Stimulated activated CD8-positive, alpha-beta memory T cell treated with anti-CD3 and anti-CD28 coated beads, Interleukin-2, amount 100 ng/mL, for 48 hours (primary cell): ENCODE measurements at places on chromosomes 12 and 14.

DNA sequence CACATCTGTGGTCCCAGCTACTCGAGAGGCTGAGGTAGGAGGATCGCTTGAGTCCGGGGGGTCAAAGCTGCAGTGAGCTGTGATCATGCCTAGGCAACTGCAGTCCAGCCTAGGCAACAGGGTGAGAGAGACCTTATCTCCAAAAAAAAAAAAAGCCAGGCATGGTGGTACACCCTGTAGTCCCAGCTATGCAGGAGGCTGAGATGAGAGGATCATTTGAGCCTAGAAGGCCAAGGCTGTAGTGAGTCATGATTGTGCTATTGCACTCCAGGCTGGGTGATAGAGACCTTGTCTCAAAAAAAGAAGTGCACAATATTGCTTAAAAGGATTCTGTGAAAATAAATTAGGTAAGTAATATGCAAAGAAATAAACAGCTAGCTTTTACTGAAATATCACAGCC lies 17.0 kb downstream of the NAA25 start:
- DNase-seq: no peak

DNA sequence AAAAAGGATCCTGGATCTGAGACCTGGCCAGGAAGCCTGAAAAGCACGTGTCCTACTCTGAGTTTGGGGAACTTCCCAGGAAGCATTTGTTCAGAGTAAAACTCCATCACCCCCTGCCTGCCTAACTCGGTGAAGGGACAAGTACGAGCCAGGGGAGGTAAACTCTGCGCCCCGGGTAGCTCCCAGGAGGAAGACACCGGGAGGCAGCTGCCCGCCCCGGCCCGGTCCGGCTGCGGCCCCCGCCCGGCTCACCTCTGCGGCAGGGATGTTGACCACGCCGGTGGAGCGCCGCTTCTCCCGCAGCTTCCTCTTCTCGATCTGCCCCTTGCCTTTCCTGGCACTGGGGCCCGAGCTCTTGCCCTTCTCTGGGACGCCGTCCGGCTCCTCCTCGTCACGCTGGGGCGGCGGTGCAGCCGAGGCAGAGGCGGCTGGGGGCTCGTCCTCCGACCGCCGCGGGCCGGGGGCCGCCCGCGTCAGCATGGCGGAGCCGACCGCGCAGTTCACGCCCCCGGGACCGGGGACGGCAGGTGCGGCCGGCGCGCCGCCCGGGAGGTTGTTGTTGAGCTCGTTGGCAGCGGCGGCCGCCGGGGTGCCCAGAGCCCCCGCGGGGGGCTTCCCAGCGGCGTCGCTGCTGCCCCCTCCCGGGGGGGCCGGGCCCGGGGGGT lies 1.2 kb downstream of the PAWR start:
- DNase-seq: no peak

- DNase-seq: no peak
Measured at GRCh38 chr12:117900561-117900960, 68.2 kb downstream of the KSR2 start.

DNA sequence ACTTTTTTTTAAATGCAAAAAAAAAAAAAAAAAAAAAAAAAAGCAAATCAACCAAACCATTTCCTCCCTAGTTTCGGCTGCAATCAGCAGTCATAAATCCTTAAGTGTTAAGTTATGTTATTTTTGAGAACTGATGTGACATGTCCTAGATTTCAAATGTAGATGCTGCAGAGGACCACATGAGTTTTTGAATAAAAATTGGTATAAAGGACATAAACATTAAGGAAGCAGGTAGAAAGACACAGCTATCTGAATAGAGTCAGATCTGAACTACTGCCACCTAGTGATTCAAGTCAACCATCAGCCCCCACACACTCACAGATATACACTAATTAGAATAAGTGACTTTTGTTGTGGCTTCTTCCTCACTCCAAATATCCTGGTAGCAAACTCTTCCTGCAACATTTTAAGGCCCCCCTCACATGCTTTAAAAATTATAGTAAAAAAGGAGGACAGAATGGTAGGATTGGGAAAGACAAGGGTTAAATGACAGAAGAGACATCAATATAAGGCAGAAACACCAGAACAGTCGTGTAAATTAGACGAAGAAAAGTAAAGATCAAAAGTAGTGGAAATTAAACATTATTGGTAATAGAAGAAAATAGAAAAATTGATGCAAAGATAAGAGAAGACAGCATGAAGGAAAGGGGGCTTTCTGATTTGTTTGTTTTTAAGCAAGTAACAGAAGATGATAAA lies 394.5 kb upstream of the ATP2B1 start:
- DNase-seq: no peak

- no peak for DNase-seq
Measured at GRCh38 chr14:50756300-50756699, 74.7 kb downstream of the NIN start.

DNA sequence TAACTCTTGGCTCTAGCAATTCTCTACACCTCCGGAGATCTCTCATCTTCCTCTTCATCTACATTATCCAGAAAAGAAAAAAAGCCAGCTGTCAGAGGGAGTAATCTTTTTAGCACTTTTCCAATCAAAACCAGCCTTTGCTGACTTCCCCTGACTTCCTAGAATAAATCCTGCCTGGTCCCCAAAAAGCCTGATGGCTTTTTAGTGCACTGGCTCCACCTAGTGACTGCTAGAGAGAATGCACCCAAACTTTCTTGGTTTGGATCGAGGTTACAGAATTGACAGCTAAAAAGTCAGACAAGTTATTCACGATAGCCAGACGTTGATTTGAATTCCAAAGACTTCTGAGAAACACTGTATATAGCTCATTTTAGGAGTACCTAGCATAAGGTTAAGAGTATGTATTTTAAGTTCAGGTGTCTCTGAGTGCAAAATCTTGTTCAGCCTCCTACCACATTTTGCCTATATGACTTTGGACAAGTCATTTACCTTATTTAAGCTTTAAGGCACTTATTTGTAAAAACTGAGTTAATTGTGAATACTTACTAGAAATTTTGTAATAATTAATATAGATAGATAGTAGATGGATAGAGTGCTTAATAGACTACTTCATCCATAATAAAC lies 185.7 kb upstream of the GRIN2B start:
- peak; percentile 20 for DNase-seq

DNA sequence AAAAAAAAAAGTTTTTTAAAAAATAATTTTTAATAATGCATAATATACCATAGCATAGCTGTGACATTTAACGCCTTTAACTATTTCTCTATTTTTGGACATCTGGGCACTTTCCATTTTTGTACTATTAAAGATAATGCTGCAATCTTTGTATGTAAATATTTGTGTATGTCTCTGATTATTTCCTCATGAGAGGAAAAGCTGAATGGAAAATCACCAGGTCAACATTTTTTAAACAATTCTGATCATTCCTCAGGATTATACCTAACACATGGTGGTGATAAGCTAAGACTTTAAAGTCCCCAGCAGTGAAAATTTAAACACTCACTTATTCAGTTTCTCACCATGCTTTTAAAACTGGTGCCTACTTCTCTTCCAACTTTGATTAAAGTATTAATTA lies 31.3 kb upstream of the NR1H4 start:
- no peak for DNase-seq

- no peak for DNase-seq
Measured at GRCh38 chr14:49849213-49849847, 3.3 kb downstream of the NEMF start.

DNA sequence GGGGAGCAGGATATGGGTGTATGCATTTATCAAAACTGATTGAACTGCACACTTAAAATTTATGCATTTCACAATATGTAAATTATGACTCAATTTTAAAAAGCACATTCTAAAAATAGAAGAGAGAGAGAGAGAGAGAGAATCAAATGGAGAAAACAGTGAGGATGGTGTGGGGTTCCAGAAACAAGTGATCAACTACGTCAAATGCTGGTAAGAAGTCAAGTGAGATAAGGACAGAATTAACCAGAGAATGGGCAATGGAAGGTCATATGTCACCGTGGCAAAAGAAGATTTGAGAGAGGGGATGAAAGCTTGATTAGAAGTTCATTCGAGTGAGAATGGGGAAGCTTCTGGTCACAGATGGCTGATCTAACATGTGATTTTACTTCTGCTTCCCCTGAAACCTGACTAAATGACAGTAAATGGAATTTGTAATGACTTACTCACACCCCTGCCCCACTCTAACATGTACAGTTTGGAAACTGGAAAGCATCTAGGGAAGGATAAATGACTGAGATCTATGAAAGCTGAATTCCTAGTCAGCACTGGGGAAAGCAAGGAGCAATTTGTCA lies 276.5 kb upstream of the AMIGO2 start:
- DNase-seq: no peak

GRCh38 chr12:106918746-106919145 lies 37.0 kb upstream of the TMEM263 start:
- no peak for DNase-seq

GRCh38 chr14:64654246-64654900 lies 49.9 kb upstream of the PLEKHG3 start:
- DNase-seq: no peak

GRCh38 chr12:32742133-32742532 lies 13.6 kb downstream of the YARS2 start:
- no peak for DNase-seq

DNA sequence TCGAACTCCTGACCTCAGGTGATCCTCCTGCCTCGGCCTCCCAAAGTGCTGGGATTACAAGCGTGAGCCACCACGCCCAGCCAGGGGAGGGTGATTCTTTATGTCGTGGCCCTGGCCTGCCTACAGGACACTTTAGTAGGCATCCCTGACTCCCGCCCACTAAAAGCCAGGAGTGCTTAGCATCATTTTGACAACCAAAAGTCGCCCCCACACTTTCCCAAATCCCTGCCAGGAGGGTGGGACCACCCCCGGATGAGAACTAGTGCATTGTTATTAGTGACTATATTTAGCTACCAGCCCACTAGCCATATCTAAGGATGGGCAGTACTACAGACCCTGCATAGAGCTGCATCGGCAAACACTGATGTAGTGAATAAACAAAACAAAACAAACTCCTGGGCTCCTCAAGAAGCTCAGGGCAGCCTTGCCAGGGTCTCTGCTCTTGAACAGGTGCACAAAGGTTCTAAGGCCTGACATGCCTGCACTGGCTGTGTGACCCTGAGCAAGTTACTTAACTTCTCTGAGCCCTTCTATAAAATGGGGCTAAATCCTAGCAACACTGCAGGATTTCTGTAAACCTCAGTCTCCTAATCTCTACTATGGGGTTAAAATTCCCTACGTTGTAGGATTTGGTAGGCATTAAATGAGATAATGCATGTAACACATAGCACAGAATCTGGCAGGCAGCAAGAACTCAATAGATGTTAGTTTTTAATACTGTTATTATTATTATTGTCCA lies 2.2 kb downstream of the CAMKK2 start:
- DNase-seq: no peak

DNA sequence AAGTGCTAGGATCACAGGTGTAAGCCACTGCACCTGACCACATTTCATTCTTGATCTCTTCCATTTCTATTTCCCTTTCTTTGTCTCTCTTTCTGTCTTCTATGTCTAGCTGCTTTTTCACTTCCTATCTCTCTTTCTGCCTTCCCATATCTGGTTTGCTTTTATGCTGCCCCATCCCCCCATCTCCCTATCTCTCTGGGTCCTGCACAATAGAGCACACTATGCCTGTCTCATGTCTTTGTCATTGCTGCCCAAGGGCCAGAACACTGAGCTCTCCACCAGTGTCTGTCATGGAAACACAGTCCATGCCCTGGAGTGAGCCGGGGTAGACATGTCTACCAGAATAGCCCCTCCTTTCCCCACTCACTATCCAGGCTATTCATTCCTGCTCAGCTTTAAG lies 12.3 kb upstream of the RARG start:
- no peak for DNase-seq

DNA sequence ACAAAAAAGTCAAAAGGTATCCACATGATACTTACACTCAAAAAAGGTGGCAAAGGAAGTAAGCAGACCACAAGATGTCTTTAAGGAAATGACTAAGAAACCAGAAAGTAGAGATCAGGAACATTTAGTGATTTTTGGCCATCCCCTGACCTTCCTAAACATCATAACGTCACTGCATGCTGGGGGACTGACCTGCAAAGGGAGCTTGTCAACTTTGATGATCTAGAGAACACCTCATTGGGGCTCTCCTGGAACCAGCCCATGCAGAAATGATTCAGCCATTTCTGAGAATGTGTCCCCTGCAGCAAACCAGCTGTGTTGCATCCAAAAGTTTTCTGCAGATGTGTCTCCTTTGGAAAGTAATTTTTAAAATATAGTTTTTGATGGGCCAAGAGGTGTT lies 152.2 kb upstream of the RASSF8 start:
- no peak for DNase-seq

- DNase-seq: no peak
Measured at GRCh38 chr12:49330631-49331379, 6.2 kb downstream of the C1QL4 start.

DNA sequence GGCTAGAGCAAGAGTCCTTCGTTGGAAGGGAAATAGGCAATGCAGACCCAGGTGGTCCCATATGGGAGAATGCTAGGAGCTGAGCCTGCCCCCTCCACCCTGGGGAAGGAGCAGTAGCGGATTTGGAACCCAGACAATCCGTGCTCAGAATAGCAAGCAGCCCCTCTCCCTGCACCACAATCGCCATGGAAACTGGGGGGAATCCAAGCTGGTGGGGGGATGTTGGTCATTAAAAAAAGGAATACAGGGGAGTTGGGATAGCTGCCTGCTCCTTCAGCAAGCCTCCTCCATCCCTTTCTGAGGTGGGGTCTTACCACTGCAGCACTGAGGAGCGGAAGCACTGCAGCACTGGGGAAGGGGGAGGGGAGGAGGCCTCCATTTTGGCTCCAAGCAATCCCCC lies 2.9 kb downstream of the RND1 start:
- no peak for DNase-seq

GRCh38 chr14:106372870-106373652 lies 846.7 kb downstream of the TMEM121 start:
- DNase-seq: peak; percentile 79

GRCh38 chr12:32455607-32456071 lies 56.3 kb downstream of the FGD4 start:
- DNase-seq: no peak

DNA sequence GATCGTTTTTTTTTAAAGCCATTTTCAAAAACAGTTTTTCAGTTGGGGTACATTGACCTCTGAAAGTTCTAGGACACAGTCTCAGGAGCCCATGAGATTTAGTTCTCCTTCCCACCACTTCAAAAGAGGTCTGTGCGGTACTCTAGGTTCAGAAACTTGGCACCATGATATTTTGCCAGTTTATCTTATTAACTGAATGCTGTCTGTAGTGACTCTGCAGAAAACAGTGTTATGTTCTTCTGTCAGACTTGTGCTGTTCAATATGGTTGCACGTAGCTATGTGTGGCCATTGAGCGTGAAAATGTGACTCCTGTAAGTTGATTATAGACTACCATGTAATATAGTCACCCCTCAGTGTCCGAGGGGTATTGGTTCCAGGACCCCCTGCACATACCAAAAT lies 35.9 kb downstream of the CRADD start:
- no peak for DNase-seq

GRCh38 chr14:96806836-96807235 lies 9.7 kb downstream of the VRK1 start:
- DNase-seq: no peak

- DNase-seq: no peak
Measured at GRCh38 chr12:131486451-131487230, 224.2 kb upstream of the SFSWAP start.

DNA sequence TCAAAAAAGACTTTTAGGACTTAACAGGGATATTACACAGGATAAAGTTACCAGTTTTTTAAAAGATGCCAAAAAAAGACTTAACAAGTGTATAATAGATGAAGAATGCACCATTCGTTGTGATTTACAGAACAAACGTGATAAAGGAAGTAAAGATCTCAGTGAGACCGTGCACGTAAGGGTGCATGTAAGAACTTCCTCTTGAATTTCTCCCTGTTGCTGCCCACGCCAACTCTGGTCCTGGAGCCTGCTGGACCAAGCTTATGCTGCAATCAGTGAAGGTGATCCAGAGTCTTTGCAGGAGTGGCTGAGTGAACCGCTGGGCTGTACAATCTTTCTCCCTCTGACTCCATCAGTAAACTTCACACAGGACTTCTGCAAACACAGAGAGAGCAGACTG lies 593.7 kb downstream of the TMEM121 start:
- DNase-seq: no peak
